ENCODE measurements at places on chromosomes 4 and X. TPM values are rescaled to one million over a fixed set of nuclear protein-coding genes. Genes with fewer than 3 reads are reported as not detected.

Gene GPR143
- 0.42 TPM for total RNA-seq

Gene OPN1LW
- not detected for total RNA-seq

Gene ARMCX1
- 0.47 TPM for total RNA-seq

Gene SLBP
- 72.6 TPM for total RNA-seq

Gene HAND2
- 0.55 TPM for total RNA-seq

Gene BEND4
- total RNA-seq: 0.01 TPM

Gene FAM47A
- total RNA-seq: not detected

Gene CXXC4
- total RNA-seq: 0.06 TPM

Gene SYN1
- 0.24 TPM for total RNA-seq

Gene UGT2B7
- total RNA-seq: 0.53 TPM

Measured in A549 treated with dexamethasone at 1 μM for 4 hours (cell line).